MM.1S (cell line): ENCODE measurements at places on chromosomes 7 and 10.

DNA sequence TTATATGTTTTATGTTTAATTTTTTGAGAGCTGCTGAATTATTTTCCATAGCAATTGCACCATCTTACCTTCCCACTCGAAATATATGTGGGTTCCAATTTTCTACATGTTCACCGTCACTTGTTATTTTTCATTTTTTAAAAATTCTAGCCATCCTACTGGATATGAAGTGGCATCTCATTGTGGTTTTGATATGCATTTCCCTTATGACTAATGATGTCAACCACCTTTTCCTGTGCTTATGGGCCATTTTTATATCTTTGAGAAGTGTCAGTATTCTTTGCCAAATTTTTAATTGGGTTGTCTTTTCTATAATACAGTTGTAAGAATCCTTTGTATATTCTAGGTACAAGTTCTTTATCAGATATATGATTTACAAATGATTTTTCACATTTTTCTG, 27.8 kb downstream of the NHLRC2 start:
- no peak for DNase-seq
- no peaks in the 10 kb centered on the region; the same call in 1 of the 2 replicates for H3K36me3 ChIP-seq
- no peaks in the 10 kb centered on the region for H3K4me1 ChIP-seq
- H3K4me3 ChIP-seq, result no peak overlapping the region

GRCh38 chr7:45652630-45653029, 78.5 kb downstream of the ADCY1 start:
- no peak for DNase-seq
- H3K4me3 ChIP-seq, result no peak overlapping the region
- H3K27me3 ChIP-seq, result no peaks in the 10 kb centered on the region
- no peak overlapping the region for H3K27ac ChIP-seq
- H3K36me3 ChIP-seq, result no peaks in the 10 kb centered on the region

GRCh38 chr7:101943889-101944600, 126.6 kb downstream of the CUX1 start:
- DNase-seq, result no peak
- no peak overlapping the region for H3K4me3 ChIP-seq
- H3K36me3 ChIP-seq, result no peaks in the 10 kb centered on the region
- H3K4me1 ChIP-seq, result peaks cover 35% of the 10 kb centered on the region
- H3K27me3 ChIP-seq, result no peaks in the 10 kb centered on the region
- H3K27ac ChIP-seq, result no peak overlapping the region

DNA sequence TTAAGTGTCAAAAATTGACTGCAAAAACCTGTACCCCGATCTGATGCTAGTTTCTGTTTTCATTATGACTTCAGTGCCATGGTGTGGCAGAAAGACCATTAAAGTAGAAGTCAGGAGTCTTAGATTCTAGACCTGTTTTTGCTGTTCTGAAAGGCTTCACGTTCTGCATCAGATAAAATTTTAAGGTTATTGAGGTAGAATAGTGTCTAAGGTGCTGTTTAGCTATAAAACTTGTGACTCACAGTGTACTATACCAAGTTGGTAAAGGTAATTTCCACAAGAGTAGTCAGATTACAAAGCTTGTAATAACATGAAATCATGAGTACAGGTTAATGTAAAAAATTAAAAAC, 38.6 kb downstream of the ZNRF2 start:
- no peaks in the 10 kb centered on the region for H3K36me3 ChIP-seq
- H3K27ac ChIP-seq, result peak overlapping the region; percentile 80; the same call in 1 of the 2 replicates
- H3K4me1 ChIP-seq, result peaks cover 21% of the 10 kb centered on the region
- DNase-seq, result peak; percentile 56
- no peaks in the 10 kb centered on the region for H3K27me3 ChIP-seq

DNA sequence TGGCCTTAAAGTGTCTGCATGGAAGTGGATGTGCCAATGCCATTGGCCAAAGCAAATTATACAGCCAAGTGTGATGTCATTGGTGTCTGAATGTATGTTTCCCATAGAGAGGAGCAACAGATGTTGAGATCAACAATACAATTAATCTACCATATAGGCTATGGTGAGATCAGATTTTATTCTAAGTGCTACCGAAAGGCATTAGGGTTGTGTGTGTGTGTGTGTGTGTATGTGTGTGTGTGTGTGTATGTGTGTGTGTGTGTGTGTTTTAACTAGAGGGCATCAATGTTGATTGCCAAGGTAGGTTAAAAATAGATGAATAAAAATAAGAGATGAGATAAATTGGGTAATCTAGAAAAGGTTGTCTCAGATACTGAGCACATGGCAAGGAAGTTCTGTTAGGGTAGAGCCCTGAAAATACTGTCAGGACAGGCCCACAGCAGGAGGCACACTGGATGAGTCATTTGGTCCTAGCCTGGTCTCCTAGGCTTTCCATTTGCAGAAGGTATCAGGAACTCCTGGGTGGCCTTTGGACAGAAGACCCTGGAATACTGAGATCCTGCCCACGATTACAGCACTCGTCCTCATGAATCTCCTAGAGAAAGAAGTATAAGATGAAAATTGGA, 446.0 kb upstream of the PODXL start:
- no peak for DNase-seq
- H3K36me3 ChIP-seq, result no peaks in the 10 kb centered on the region
- no peaks in the 10 kb centered on the region for H3K4me1 ChIP-seq
- no peaks in the 10 kb centered on the region for H3K27me3 ChIP-seq
- no peak overlapping the region for H3K27ac ChIP-seq
- no peak overlapping the region for H3K4me3 ChIP-seq

DNA sequence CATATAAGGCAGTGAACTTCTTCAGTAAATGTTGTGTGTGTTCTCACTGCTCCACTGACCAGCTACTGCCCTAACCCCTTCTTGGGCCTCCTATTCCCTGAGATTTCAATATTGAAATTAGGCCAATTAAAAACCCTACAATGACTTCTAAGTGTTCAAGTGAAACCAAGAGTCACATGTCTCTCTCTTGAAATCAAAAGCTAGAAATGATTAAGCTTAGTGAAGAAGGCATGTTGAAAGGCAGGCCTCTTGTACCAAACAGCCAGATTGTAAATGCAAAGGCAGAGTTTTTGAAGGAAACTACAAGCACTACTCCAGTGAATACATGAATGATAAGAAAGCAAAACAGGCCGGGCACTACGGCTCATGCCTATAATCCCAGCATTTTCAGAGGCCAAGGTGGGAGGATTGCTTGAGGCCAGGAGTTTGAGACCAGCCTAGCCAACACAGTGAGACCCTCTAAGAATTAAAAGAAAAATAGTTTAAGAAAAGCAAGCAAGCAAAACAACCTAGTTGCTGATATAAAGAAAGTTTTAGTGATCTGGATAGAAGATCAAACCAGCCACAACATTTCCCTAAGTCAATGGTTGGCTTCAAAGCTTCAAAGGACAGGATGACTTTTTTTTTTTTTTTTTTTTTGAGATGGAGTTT, 22.3 kb downstream of the BRAF start:
- DNase-seq, result no peak
- no peaks in the 10 kb centered on the region for H3K36me3 ChIP-seq
- no peak overlapping the region for H3K4me3 ChIP-seq

DNA sequence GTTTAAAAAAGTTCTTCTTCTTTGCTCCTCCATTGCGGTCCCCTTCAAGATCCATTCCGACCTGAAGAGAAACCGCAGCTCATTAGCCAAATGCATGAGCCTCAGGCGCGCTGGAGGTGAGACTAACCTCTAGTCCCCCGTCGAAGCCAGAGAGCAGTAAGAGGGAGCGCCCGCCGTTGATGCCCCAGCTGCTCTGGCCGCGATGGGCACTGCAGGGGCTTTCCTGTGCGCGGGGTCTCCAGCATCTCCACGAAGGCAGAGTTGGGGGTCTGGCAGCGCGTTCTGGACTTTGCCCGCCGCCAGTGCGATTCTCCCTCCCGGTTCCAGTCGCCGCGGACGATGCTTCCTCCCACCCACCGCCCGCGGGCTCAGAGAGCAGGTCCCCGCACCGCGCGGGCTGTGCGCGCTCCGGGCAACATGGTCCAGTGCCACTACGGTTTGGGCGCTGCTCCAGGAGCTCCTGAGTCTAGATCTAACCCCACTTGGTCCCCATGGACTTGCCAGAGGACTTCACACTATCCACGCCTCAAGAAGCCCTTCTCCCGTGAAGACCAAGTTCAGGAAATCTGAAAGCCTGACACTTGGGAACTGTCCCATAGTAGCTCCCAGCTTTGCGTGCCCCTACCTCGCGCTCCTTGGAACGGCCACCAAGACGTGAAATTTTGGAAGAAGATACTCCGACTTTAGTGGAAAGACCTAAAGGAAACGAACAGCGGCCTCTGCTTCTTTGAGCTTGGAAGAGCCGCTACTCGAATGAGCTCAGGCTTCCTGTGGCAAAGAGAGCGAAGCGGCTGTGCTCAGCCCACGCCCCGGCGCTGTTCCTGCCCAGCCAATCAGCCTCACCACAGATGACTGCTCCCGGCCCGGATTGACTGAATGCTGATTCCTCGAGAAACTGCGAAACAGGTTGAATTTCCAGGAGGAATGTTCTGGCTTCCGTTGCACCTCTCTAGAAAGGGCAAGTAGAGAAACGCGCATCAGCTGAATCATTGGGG, at the start of gene ABCB1:
Gene ABCB1 (minus strand): TSS at position 755 of the 995 bp plus-strand sequence. CDS start 700 bp downstream, at position 55.
- H3K36me3 ChIP-seq, result no peaks in the 10 kb centered on the region
- DNase-seq, result peak; percentile 43
- peak within 1 kb of the TSS; percentile 61 for H3K4me3 ChIP-seq
- H3K27ac ChIP-seq, result no peak within 1 kb of the TSS
- 0 out of 2 replicates have a peak, but pooled peaks cover 6% of the 10 kb centered on the region for H3K4me1 ChIP-seq

DNA sequence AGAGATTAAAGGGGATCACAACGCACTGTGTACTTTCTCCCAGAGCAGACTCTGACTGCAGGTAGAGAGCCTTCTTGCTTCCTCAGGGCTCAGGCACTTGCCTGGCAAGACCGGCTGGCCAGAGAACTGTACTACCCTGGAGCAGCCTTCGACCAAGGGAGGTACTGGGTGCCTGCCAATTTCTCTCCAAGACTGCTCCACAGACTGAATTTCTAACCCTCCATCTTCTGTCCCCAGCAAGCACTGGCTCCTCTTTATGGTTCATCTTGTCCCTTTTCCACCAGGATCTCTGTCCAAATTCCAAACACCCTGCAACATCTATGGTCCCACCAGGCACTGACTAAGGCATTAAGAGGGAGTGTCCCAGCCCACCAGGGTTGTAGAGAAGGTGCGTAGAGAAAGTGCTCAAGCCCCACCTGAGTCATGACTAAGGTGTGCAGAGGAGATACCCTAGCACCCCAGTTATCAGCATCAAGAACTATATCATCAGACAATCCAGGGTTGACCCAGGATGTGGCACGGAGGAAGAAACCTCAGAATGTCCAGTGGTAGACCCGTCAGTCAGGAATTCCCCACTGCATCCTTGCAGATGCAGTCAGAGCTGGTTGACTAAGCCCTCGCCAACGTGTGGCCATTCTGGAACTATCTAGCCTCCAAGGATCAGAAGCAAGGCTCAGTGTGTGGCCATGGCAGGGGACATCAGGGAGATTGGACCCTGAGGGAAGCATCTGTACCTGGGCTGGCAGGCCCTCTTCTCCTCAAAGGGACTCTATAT, 60.9 kb upstream of the CAMK2B start:
- no peak overlapping the region for H3K27ac ChIP-seq
- H3K27me3 ChIP-seq, result no peaks in the 10 kb centered on the region
- no peak overlapping the region for H3K4me3 ChIP-seq
- no peaks in the 10 kb centered on the region for H3K4me1 ChIP-seq

GRCh38 chr7:143002106-143002505, 24.8 kb downstream of the OR9A2 start:
- peak; percentile 61 for DNase-seq
- no peak overlapping the region for H3K4me3 ChIP-seq
- H3K27ac ChIP-seq, result no peak overlapping the region
- H3K4me1 ChIP-seq, result peaks cover 5% of the 10 kb centered on the region

- H3K27me3 ChIP-seq, result no peaks in the 10 kb centered on the region
- DNase-seq, result no peak
- no peaks in the 10 kb centered on the region for H3K4me1 ChIP-seq
Observed at GRCh38 chr7:50851451-50851850, 68.8 kb upstream of the GRB10 start.

DNA sequence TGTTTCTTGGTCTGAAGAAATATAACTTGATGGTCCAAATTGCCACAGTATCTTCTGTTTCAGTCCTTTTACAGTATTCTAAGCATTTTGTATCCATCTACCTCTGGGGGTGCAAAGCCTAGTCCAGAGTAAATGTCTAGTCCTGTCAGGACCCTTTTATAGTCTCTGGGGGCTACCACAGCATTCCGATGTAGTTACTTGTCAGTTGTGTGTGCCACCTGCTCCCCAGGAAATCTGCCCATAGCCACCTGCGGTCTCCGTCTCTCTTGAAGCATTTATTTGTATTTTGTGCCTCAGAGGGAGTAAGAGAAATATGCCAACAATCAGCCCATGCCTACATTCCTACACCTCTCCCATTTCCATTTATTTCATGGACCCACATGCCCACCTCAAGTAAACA, 12.8 kb downstream of the AGBL3 start:
- no peaks in the 10 kb centered on the region for H3K36me3 ChIP-seq
- no peak overlapping the region for H3K27ac ChIP-seq
- no peak overlapping the region for H3K4me3 ChIP-seq
- H3K4me1 ChIP-seq, result peaks cover 31% of the 10 kb centered on the region
- DNase-seq, result no peak
- H3K27me3 ChIP-seq, result no peaks in the 10 kb centered on the region

DNA sequence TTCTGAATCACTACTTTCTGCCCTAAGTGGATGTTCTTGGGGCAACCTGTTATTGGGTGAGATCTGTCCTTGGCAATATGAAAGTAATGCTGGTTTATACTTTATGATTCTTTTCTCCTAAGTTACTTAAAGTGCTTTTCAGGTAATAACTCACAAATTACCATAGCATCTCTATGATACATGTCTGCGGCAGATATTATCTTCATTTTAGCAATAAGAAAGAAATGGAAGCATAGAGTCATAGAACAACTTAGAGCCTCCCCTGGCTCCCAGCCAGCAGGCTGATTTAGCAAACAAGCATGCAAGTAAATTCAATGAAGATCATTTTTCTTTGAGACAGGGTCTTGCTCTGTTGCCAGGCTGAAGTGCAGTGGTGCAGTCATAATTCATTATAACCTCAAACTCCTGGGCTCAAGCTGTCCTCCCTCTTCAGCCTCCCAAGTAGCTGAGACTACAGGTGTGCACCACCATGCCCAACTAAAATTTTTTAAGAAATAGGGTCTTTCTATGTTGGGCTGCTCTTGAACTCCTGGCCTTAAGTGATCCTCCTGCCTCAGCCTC, 38.1 kb upstream of the GRM8 start:
- no peaks in the 10 kb centered on the region for H3K4me1 ChIP-seq
- H3K27me3 ChIP-seq, result no peaks in the 10 kb centered on the region
- H3K4me3 ChIP-seq, result no peak overlapping the region
- H3K27ac ChIP-seq, result no peak overlapping the region
- no peak for DNase-seq
- H3K36me3 ChIP-seq, result no peaks in the 10 kb centered on the region

DNA sequence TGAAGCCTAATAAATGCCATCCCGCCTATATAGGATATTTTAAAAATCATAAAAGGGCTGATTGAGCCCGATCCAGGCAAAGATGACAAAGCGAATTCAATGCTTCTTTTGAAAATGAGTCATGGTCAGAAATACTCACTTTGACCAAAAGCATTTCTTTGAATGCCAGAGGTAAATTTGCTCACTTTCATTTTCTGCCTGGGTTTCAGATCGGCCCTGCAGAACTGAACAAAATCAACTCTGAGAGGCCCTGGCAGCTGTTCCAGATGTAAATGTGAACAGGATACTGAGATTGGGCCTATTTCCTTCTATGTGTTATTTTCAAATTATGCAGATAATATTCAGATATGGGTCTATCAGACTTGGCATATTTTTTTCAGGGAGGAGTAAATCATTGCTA, 114.8 kb upstream of the ARID5B start:
- 0 out of 2 replicates have a peak, but pooled peaks cover 4% of the 10 kb centered on the region for H3K27me3 ChIP-seq
- no peak overlapping the region for H3K4me3 ChIP-seq
- H3K4me1 ChIP-seq, result peaks cover 15% of the 10 kb centered on the region
- H3K36me3 ChIP-seq, result no peaks in the 10 kb centered on the region

GRCh38 chr10:68403701-68404100, 3.4 kb downstream of the RUFY2 start:
- DNase-seq, result no peak
- H3K4me3 ChIP-seq, result no peak overlapping the region
- H3K27me3 ChIP-seq, result no peaks in the 10 kb centered on the region
- no peak overlapping the region for H3K27ac ChIP-seq
- H3K4me1 ChIP-seq, result peaks cover 8% of the 10 kb centered on the region
- H3K36me3 ChIP-seq, result no peaks in the 10 kb centered on the region; the same call in 1 of the 2 replicates
